Colonic mucosa (tissue), 4 donors: ENCODE measurements at places on chromosomes 2 and 18.

DNA sequence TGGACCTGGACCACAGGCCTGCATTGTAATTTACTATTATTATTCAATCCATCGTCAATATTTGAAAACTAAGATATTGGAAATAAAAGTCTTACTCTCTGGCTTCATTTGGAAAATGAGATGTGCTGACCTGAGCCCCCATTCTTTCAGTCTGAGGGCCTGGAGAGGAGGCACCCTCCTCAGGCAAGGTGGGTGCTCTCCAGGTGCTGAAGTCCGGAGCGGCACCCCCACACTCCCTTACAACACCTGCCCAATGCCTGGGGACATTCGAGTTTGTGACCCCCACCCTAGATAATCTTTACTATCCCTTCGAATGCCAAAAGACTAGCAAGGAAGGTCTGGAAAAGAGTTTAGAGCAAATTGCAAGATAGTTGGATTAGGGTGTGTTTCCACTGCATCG is 133.3 kb downstream of the EN1 start:
- no peak for DNase-seq

- peak; percentile 68 for DNase-seq
Observed at GRCh38 chr2:101419096-101419663, 31.9 kb upstream of the CREG2 start.

DNA sequence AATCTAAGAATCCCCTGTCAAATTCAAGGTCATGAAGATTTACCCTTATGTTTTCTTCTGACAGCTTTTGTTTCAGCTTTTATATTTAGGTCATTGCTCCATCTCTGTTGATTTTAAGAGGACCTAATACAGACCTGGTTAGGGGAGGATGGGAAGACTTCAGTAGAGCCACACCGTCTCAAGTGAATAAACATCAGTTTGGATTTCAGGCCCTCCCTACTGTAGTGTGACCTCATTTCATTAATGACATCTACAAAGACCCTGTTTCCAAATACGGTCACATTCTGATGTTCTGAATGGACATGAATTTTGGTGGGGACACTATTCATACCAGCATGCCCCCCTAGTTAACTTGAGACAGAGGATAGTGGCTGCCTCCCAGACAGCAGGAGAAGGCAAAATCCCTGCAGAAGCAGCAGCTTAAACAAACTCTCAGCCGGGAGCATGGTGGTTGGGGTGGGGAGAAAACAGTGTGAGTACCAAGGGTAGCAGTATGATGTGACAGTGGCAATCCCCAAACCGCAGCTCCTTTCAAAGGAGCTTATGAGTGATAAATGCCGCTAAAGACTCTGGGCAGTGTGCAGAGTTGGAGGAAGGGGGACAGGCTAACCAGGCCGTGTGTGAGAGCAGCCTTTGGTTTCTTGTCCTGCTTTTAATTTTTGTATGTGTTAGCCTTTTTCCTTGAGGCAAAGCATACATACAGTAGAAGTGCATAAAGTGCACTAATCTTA is 65.9 kb upstream of the TNP1 start:
- DNase-seq, result no peak

GRCh38 chr18:44579028-44579702 is 101.5 kb upstream of the SETBP1 start:
- DNase-seq, result no peak

- no peak for DNase-seq
Observed at GRCh38 chr18:74333091-74333490, 17.5 kb downstream of the C18orf63 start.

GRCh38 chr2:225233234-225233633 is 166.3 kb upstream of the NYAP2 start:
- no peak for DNase-seq

- DNase-seq, result peak; percentile 41
Observed at GRCh38 chr2:232523682-232524597, 2.0 kb upstream of the CHRND start.
